Effector CD4-positive, alpha-beta T cell (primary cell): ENCODE measurements at places on chromosomes 13 and 19.

- DNase-seq = peak; percentile 69
These were observed 180.6 kb downstream of the FOXO1 start for GRCh38 chr13:40485611-40486517.

DNA sequence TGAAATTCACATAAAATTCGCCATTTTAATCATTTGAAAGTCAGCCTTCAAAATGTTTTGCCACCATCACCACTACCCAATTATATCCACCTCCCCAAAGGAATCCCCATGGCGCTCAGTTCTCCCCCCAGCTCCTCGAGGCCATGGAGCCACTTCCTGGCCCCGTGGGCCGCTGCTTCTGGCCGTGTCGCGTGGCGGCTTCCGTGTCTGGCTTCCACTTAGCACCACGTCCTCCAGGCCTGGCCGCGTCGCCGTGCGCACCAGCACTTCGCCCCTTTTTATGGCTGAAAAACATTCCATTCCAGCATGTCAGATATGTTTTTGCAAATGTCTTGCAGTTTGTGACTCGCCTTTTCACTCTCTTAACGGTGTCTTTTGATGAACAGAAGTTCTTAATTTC, 46.7 kb upstream of the DCUN1D2 start:
- no peak for DNase-seq

- no peak for DNase-seq
These were observed 33.1 kb upstream of the ZNF331 start for GRCh38 chr19:53504885-53505284.

- no peak for DNase-seq
These were observed 39.3 kb downstream of the MBNL2 start for GRCh38 chr13:97261254-97262005.

DNA sequence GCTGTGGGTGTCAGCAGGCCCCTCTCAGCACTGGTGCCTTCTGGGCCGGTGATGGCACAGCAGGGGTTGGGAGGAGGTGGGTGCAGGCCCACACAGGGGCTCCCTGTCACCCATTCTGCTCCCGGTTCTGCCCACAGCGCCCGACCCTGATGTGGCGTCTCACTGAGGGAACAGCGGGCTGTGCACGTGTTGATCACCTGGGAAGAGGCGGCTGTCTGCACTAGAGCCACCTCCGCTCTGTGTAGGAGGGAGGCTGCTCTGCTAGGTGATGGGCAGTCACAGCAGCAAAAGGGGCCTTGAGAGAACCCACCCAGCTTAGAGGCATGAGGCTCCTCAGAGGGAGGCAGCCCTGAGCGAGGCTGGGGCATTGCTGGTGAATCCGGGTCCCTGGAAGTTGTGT, 39.2 kb upstream of the TUBGCP3 start:
- DNase-seq = no peak

DNA sequence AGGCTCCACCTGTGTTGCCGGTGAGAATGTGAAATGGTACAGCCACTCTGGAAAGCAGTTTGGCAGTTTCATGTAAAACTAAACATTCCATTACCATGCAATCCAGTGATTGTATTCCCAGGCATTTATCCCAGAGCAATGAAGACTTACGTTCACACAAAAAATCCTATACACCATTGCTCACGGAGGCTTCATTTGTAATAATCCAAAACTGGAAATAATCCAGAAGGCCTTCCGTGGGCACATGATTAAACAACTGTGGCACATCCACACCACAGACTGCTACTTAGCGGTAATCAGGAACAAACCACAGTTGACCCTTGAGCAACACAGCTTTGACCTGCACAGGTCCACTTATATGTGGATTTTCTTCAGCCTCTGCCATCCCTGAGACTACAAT, 339.7 kb downstream of the MTUS2 start:
- no peak for DNase-seq

DNA sequence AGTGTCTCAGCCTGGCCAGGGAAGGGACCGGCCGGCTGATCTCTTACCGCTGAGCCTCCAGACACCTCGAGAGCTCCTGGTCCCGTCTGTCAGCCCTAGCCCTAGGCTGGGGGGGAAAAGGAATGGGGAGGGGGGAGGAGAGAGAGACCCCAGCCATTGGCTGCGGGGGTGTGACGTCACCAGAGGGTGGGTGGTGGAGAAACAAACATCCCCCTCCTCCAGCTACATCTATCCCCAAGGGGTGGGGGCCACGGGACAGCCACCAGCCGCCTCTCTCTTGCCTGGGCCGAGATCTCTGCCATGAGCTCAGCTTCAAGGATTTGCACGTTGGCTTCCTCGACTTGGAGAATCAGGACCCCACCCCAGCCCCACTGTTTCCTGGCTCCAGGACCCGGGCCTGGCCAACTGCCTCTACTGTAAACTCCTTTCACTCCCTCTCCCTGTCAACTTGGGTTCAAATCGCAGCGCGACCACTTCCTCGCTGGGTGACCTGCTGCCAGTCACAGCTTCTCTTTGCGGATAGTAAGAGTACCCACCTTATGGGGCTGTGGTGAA, at the start of gene PRX:
Gene PRX, minus strand, starts transcription at position 88 of the 555 bp plus-strand sequence. CDS start 5,446 bp downstream, outside the sequence.
- DNase-seq = no peak

DNA sequence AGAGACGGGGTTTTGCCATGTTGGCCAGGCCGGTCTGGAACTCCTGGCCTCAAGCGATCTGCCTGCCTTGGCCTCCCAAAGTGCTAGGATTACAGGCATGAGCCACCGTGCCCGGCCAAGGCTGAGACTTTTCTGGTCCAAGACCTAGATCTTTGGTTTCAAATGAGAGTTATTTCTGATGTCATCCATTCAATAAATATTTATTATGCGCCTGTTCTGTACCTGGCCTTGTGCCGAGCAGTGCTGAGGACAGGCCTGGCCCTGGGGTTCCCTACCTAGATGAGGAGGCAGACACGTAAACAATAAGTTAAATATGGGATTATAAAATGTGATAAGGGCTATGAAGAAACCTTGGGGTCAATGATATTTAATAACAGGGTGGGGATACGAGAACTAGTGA, 4.5 kb downstream of the RELB start:
- no peak for DNase-seq

GRCh38 chr19:35009424-35010415, 9.6 kb downstream of the GRAMD1A start:
- DNase-seq = no peak

DNA sequence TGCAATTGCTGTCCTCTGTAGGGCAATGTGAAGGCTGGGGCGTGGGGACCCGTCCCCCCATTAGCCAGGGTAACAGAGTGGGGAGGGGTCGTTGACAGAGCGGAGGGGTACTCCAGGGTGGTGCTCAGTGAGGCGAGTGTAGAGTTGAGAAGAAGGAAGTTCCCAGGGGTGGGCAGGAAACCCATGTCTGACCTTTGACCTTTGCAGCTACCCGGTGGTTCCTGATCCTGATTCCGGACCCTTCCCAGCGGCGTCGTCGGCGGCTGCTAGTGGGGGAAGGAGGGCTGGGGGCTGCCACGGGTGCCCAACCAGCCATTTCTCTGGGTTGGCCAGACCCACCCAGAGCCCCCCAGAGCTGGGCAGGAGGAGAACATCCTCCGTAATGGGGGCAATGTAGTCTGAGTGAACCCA, 2.1 kb upstream of the PLVAP start:
- DNase-seq = no peak

GRCh38 chr13:28527629-28528028, 32.7 kb upstream of the FLT1 start:
- no peak for DNase-seq

- DNase-seq = no peak
These were observed 218.1 kb downstream of the SLITRK5 start for GRCh38 chr13:87889254-87889653.

DNA sequence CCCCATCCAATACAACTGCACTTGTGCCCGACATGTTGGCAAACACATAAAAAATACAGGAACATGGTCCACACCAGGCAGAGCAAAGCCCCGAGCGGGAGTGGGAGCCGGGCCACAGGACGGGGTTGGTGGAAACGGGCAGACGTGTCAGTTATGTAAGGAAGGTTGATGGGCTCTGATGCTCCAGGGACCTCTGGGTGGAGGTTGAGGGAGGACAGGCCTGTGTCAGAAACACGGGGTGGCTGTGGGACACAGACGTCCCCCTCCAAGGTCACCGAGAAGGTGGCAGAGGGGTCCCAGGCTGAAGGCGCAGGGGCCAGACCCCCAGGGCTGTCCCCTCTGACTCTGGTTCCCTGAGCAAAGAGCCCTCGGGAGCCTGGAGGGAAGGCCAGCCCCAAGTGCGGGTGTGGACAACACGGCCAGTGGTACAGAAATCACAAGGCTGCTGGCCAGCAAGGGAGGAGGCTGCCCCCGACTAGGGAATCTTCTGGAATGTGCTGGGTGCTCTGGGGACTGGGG, 31.4 kb upstream of the C13orf46 start:
- no peak for DNase-seq

DNA sequence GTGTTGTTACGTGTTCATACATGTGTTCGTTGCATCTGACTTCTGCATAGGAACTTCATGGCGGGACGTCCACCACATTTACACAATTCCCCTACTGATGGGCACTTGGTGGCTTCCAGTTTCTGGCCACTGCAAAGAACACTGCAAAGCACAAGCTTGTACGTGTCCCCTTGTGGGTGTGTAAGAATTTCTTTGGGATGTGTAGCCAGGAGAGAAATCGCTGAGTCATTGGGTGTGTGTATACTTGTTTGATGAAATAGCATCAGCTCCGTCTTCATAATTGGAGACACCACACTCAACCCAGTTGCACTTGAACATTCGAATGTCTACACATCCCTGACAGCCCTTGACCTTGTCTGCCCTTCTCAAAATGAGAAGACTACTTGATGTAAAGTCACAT, 19.2 kb downstream of the KLK5 start:
- DNase-seq = no peak

DNA sequence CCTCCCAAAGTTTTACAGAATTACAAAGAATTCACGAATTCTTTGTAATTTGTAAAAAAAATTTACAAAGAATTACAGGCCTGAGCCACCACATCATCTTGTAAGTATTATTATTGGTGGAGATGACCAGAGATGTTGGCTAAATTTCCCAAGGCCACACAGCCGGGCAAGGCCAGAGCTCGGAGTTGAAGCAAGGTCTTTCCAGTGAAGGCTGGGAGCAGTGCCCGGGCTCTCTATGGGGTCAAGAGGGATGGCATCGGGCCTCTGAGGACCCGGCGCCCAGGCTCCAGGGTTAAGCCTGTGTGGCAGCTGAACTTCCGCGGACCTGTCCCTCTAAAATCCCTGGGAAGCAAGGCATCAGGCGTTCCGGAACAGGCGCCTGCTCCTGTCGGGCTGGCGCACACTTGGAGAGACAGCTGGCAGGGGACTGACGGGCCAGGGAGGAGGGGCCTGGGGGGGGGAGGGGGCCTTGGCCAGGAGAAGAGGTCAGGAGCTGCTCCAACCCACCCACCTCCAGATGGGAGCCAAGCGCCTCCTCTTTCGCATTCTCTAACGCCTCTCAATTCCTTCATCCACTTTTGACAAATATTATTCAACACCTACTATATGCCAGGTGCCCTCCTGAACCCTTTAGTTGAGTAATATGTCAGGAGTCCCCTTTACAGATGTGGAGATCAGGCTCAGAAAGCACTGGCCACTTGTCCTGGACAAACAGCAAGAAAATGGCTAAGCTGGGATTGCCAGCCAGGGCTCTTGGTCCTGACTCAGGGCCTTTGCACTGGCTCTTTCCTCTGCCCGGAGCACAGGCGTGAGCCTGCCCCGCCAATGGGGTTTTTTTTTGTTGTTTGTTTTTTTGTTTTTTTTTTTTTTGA, 36.8 kb upstream of the SEMA6B start:
- no peak for DNase-seq

DNA sequence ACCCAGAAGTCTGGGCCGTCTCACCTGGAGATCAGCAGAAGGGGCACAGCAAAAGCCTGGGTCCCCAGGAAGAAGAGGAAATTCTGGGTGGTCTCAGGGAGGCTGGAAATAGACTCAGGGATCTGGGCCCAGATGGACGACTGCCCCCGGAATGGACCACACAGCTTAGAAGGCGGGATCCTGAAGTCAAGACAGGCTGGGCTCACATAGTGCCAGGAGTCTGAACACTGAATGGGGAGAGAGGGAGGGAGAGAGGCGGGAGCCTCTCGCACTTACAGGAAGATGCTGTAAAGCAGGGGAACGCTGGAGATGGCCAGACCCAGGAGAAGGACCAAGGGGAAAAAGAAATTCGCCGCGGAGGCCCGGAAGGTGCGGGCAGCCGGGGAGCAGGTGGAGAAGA, 1.3 kb upstream of the LENG1 start:
- DNase-seq = no peak

DNA sequence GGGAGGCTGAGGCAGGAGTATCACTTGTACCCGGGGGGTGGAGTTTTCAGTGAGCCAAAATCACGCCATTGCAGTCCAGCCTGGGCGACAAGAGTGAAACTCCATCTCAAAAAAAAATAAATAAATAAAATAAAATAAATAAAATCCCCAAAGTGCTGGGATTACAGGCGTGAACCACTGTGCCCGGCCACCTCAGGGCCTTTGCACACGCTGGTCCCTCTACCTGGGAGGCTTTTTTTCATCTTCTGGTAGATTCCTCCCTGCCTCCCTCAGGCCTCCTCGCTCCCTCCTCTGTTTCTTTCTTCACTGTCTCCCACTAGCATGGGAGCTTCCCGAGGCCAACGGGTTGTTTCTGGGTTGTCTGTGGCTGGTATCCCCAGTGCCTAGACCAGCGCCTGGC, 15.1 kb downstream of the MYBPC2 start:
- DNase-seq = no peak
